ENCODE measurements at places on chromosomes 3 and 15. TPM values are rescaled to one million over a fixed set of nuclear protein-coding genes. Genes with fewer than 3 reads are reported as not detected.

Gene CALML4
- polyA plus RNA-seq, result 3.1 TPM

Gene IL17RC
- 17.3 TPM for polyA plus RNA-seq

DNA sequence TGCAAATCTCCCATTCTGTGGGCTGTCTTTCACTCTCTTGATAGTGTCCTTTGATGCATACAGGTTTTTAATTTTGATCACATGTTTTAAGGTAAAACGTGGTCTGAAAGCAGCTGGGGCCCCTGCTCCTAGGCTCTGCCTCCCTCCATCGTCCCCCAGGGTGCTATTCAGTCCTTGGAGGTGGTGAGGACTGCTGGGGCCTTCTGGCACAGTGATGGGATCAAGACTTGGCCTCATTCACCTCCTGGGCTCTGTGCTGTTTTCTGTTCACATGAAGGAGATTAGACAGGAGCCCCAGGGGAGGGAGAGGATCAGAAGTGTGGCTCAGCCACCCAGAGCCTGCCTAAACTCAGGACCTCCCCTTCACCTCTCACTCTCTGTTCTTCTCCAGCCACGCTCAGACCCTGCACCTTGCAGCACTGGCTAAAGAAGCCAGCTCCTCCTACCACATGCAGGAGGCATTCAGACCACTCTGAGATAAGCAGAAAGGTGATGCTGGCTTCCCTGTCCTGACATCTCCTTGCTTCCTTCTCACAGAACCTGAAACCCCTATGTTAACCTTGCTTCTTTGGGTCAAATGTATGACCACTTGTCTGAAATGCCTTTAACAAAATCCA lies 43.9 kb downstream of the PAQR5 start:
- no peak for DNase-seq

DNA sequence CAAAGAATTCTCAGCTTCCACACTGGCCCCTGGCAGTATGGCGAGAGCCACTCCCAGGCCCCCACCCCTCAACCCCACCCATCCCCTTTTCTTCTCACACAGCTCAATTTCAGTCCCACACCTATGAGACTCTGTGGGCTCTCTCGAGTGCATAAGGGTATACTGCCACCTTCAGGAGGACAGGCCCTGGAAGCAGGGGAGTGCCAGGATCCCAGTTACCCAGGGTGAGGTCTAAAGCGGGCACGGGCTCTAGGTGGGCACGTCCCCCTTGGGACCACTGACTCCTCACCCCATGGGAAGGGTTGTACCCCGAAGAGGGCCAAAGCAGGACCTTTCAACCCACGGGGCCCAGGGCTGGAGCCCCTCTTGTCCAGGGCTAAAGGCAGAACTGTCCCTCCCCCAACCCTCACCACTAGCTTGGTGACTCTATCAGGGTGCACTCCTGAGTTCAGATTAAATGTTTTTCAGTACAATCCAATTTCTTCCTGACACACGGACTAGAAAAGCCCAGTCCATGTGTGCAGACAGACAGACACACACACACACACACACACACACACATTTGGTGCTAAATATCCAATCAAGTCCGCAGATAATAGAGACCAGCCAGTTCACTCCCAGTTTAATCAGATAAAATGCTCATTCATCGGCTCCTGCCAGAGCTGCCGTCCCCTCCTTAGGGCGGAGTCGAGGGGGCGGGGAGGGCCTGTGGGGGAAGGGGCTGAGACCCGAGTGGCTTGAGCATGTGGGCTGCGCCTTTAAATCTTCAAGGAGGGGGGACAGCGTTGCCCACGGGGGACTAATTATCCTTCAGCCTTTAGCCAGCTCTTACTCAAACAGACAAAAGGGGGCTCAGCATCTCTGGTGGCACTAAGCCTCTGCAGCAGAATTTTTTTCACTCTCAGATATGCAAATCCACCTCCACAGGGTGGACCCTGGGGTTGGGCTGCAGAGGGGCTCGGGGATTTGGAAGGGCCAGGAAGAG lies 59.3 kb downstream of the CYP11A1 start:
- DNase-seq, result peak; percentile 87

DNA sequence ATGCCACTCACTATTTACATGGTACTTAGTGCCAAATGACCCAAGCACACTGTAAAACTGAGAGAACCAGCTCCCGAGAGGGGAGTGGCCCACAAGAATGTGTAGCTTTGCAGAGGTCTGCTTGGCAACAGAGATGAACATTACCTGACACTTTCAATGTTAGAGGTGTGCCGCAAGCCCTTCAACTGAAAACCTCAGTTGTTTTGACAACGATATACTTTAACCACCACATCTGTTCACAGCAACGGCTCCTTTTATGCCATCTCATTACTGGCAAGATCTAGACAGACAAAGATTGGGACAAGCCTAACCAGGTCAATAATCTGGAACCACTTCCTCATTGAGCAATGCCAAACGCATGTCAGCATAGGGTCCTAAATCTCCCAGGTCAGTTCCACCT lies 23.7 kb downstream of the NEK10 start:
- no peak for DNase-seq

DNA sequence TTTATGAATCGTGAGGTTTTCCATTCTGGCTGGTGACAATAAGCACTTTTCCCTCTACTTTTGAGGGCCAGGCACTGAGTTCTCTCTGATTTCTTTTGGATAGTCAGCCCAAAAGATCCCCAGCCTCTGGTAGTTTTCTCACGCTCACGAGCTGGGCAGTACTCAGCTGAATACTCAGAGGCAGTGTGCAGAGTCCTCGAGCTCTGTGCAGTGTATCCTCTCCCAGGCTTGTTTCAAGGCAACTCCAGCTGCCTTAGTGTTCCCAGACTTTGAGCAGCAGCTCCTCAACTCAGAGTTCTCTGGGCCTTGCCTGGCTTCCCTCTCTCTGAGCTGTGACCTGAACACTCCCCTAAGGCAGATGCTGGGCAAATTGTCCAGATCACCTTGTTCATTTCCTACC lies 59.1 kb upstream of the IQSEC1 start:
- DNase-seq, result no peak

GRCh38 chr15:67120839-67121643 lies 55.6 kb downstream of the SMAD3 start:
- peak; percentile 74 for DNase-seq

DNA sequence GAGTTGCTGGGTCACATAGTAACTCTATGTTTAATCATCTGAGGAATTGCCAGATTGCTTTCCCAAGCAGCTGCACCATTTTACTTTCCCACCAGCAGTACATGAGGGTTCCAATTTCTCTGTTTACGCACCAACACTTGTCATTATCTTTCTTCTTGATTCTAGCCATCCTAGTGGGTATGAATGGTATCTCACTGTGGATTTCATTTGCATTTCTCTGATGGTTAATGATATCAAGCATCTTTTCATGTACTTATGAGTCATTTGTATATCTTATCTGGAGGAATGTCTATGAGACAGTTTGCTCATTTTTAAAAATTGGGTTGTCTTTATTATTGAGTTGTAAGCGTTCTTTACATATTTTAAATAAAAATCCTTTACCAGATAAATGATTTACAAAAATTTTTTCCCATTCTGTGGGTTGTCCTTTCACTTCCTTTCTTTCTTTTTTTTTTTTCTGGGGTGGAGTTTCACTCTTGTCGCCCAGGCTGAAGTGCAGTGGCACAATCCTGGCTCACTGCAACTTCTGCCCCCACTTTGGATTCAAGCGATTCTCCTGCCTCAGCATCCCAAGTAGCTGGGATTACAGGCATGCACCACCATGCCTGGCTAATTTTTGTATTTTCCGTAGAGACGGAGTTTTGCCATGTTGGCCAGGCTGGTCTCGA lies 8.9 kb upstream of the SGO1 start:
- DNase-seq, result no peak

GRCh38 chr3:187770224-187770623 lies 25.0 kb upstream of the BCL6 start:
- DNase-seq, result no peak
